ENCODE measurements at places on chromosomes 4 and X.

- DNase-seq = peak; percentile 88
Measured at GRCh38 chr4:181289198-181289597, 954.0 kb upstream of the TENM3 start.

GRCh38 chr4:115360431-115360830 is 247.0 kb upstream of the NDST4 start:
- DNase-seq = no peak

GRCh38 chr4:26334366-26334765 is 13.6 kb downstream of the RBPJ start:
- no peak for DNase-seq

GRCh38 chr4:2261110-2261852 is 628 bp downstream of the MXD4 start:
- peak; percentile 49 for DNase-seq

DNA sequence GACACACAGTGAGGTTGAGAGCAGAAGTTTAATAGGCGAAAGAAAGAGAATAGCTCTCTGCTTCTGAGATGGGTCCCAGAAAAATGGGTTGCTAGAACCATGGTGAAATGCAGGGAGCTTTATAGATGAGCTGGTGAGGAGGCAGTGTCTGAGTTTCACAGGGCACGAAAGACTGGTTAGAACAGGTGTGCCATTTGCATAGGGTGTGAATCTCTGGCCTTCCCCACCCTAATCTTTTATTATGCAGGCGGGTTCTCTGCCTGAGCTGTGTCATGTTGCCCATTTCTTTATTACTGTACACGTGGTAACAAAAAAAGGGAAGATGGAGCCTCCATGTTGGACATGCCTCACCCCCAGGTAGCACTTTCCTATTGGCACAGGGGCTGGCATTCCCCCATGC is 39.1 kb downstream of the FUNDC1 start:
- no peak for DNase-seq

- no peak for DNase-seq
Measured at GRCh38 chr4:146742416-146742815, 103.7 kb downstream of the POU4F2 start.

DNA sequence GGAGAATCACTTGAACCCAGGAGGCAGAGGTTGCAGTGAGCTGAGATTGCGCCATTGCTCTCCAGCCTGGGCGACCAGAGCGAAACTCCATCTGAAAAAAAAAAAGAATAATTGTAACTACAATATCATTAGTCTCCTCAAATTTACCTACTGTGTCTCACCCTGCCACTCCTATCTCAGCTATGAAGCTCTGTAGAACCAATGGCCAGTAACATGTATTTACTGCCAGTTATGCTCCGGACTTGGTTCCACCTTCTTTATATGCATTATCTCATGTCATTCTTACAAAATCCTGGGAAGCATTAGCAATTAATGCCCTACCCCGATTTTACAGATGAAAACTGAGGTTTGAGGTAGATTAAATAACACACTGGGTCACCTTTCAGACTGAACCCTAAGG is 7.0 kb upstream of the FAT1 start:
- no peak for DNase-seq

DNA sequence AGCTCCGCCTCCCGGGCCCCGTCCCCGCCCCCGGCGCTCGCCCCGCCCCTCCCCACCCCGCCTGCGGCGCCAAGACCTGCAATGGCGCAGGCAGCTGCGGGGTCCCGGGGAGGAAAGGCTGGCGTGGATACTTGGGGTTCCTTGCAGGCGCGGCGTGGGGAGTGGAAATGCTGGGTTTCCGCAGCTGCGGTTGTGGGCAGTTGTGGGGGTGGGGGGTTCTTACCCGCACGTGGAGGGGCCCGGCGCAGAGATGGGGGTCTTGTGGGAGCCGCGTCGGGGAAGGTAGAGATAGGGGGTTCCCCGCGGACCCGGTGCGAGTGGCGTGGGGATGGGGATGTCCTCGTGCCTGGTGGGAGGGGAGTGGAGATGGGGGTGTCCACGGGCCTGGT is 680 bp upstream of the ASMTL start:
- no peak for DNase-seq

DNA sequence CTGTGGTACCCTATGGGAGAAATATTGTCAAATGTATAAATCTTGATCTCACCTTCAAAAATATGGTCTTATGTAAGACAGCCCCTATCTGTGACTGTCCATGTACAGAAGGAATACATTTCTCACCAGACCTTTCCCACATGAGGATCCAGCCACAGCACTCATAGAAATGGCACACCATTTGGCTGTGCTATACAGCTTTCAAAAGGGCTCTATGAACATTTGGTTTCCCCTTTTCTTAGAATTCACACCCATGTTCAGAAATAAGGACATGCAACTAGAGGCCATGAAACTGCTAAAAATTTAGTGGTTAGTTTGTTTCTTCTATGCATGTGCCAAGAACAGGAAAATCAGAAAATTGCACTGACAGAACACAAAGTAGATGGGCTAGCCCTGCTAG is 62.7 kb downstream of the ANTXR2 start:
- no peak for DNase-seq

GRCh38 chr4:82753725-82754410 is 44.7 kb downstream of the SCD5 start:
- DNase-seq = no peak

- DNase-seq = no peak
Measured at GRCh38 chr4:157550028-157550427, 329.5 kb downstream of the GRIA2 start.

DNA sequence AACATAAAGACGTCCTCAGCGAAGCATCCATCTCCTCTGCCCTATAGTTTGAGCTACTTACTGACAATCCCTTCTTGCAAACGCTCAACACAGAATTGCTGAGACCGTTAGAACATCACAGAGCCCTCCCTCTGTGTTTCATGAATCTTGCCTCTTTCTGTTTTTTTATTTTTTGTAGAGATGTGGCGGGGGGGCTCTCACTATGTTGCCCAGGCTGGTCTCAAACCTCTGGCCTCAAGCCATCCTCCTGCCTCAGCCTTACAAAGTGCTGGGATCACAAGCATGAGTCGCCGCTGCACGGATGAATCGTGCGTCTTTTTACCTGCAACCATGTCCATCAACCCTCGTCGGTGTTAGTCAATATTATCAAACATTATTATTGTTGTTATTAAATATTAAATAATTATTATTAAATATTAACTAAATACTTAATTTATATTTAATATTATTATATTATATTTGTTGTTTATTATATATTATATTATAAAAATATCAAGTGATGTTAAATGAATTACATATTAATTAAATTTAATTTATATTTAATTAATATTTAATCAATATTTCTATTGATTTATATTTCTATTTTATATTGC is 200.7 kb downstream of the CRLF2 start:
- DNase-seq = no peak

DNA sequence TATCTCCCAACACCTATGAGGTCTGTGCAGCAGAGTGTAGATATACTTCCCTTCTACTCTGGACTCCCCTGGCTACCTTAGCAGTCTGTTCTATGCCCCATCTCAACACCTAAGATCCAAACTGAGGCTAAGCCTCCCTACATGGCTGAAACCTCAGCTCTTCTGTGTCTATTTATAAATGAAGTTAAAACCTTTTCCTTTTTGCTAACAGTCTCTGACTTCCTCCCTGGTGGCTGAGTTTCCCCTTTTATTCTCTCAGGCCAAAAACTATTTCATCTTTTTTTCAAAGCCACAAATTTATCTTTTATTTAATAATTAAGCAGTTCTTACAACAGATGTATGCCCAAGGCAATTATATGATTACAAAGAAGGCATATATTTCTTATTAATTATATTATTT is 111.8 kb upstream of the STIM2 start:
- DNase-seq = no peak

DNA sequence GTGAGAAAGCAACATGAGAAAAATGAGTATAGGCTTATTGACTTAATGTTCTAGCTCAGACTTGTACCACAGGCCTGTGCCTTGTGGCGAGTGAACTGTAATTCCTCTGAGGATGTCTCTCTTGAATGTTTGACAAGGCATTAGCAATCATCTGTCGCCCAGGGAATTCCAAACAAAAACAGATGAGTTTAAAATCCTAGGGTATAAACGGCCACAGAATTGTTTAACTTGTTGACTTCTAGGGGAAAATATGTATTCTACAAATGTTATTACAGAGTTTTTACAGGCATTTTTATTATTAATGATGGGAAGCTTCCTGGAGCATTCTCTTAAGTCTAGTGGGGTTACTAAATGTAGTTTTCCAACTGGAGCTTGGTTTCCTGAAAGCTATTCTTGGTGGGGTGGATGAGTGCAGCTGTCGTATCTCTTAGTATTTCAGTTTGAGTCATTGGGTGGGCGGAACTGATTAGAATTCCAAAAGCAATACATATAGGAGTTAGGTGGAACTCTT is 40.6 kb downstream of the ARHGAP10 start:
- DNase-seq = peak; percentile 11

DNA sequence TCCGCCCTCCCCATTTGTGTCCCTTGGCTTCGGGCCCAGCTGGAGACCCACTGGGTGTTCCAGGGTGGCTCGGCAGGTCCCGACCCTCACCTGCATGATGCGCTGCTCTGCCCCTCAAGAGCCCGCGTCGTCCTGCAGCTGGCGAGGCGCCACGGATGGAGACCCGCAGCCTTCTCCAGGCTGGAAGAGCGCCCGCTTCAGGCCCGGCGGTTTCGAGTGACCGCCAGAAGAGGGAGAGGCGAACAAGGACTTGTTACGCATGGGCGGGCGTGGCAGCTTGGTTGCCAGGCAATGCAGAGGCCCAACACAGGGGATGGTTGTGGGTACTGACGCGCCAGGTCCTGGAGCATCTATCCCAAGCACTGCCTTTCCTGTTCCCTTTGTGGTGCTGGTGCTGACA is at the start of gene PDCL2:
Gene PDCL2, minus strand, starts transcription at position 232 of the 400 bp plus-strand sequence. Its CDS starts 136 bp downstream, at position 96.
- no peak for DNase-seq

- no peak for DNase-seq
Measured at GRCh38 chr4:128355305-128355704, 67.7 kb upstream of the PGRMC2 start.

GRCh38 chr4:40405193-40405592 is 70.1 kb downstream of the CHRNA9 start:
- DNase-seq = no peak

DNA sequence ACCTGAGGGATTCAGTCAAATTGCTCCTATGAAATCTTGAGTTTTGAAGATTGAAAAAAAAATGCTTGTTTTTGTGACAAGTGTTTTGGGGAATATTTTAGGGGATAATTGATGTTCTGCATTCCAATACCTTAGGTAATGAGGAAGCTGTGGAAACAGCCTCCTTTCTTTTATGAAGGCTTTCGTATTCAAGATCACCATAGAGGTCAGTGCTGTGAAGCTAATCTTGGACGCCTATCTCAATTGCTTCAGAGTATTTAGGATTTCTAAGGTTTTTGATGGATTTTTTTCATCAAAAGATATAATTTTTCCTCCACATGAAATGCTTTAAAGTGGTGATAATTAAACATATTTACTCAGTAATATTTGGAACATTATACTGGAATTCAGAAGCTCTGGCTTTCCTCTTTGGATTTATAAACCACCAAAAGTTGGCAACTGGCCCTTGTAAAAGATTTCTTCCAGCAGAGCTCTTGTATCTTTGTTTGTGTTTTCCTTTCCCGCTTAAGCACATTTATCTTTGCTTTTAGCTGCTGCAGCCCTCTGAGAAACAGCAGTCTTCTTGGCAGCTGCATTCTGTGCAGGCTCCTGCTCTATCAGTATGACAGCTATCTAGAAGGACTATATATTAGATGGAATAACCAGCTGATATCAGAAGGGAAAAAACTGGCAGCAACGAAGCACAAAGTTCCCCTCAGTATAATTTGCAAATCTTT is 63.7 kb downstream of the HMGB2 start:
- peak; percentile 21 for DNase-seq

DNA sequence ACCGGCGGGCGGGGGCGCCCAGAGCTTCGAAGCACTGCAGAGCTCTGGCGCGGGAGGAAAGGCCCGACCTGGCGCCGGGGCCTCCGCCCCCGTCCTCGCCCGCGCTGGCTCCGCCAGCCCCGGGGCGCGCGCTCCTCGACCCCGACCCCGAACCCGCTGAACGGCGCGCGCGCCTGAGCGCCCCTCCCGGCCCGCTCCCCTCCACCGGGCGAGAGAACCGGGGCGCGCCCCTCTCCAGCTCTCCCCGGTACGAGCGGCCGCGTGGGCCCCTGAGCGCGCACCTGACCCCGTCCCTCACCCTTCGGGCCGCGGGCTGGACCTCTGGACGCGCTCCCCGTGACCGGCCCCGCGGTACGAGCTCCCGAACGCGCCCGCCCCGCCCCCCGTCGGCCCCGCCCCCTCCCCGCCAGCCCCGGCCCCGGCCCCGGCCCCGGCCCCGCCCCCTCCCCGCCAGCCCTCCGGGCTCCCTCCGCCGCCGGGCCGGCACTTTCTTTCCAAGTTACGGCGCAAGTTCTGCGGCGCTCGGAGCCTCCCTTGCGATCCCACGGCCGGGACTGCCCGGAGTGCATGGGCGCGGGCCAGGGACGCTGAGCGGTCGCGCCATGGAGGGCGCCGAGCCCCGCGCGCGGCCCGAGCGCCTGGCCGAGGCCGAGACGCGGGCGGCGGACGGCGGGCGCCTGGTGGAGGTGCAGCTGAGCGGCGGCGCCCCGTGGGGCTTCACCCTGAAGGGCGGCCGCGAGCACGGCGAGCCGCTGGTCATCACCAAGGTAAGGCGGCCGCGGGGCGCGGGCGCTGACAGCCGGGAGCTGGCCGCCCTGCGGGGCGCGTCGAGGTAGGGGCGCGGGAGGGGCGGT is at the start of gene SHROOM2:
Gene SHROOM2, plus strand, starts transcription at position 486 of the 854 bp plus-strand sequence. Its CDS starts 117 bp downstream, at position 603.
- no peak for DNase-seq

GRCh38 chr4:182293691-182294255 is 50.6 kb downstream of the TENM3 start:
- no peak for DNase-seq

DNA sequence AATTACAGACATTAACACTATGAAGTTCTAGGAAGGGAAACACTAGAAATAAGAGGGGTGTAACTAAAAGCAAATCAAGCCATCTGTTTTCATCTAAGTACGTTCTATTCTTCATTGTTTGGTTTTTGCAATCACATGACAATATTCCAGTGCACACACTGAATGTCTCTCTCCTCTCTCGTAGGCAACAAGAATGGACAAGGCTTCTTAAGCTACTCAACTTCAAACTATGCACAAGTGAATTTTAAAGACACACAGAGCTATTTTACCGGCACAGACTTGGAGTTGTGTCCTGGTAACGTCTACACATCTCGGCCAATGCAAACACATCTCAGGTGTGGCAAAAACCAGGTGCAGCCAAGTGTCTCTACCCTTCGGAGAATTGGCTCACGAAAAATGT is 173.3 kb downstream of the PRKX start:
- no peak for DNase-seq

DNA sequence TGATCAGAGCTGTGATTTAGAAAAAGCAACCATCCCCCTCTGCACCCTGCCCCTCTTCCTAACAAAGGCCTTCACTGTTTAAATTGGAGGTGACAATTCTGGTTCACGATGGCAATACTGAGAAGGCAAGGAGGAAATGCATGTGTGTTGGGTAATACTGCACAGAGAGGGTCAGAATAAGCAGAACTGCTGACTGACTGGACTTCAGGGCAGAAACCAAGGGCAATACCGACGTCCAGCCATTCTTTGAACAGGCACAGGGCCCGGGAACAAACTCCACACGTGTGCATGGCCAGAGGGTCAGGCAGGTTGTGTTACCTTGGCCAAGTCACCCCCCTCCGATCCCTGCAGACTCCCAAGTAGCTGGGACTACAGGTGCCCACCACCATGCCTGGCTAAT is 6.0 kb downstream of the ACSL1 start:
- DNase-seq = no peak

Data from NCI-H2081 (cell line).